ENCODE measurements at places on chromosomes 11 and 22. TPM values are rescaled to one million over a fixed set of nuclear protein-coding genes. Genes with fewer than 3 reads are reported as not detected.

IGLL5 gene
- total RNA-seq, result not detected

APOL3 gene
- total RNA-seq, result 17.8 TPM

TSPAN4 gene
- 282 TPM for total RNA-seq

HEPHL1 gene
- total RNA-seq, result not detected

OAF gene
- 79.8 TPM for total RNA-seq

FLRT1 gene
- 0.12 TPM for total RNA-seq

OR52I1 gene
- total RNA-seq, result not detected

TSKU gene
- total RNA-seq, result 46.2 TPM

OOSP4B gene
- not detected for total RNA-seq

PHOX2A gene
- total RNA-seq, result not detected

APOBEC3H gene
- not detected for total RNA-seq

RBMXL2 gene
- total RNA-seq, result not detected

OR4A16 gene
- total RNA-seq, result not detected

ZNF280B gene
- 1.2 TPM for total RNA-seq

OR5B21 gene
- not detected for total RNA-seq

OR52E6 gene
- total RNA-seq, result not detected

PRG2 gene
- not detected for total RNA-seq

Data from pericardium fibroblast (primary cell).